Tibial nerve (tissue), 4 donors: ENCODE measurements at places on chromosomes 3 and 15. TPM values are rescaled to one million over a fixed set of nuclear protein-coding genes. Genes with fewer than 3 reads are reported as not detected.

The TIMP4 gene
- total RNA-seq = 124 TPM

The SLC22A13 gene
- total RNA-seq = not detected

The PIGZ gene
- 31.8 TPM for total RNA-seq

The LCMT2 gene
- total RNA-seq = 14.4 TPM

The LMOD3 gene
- total RNA-seq = not detected

The SPINK8 gene
- total RNA-seq = not detected

The RLBP1 gene
- not detected for total RNA-seq

The STRIT1 gene
- not detected for total RNA-seq

The MEGF11 gene
- total RNA-seq = 7.3 TPM

The BLM gene
- 9.6 TPM for total RNA-seq

DNA sequence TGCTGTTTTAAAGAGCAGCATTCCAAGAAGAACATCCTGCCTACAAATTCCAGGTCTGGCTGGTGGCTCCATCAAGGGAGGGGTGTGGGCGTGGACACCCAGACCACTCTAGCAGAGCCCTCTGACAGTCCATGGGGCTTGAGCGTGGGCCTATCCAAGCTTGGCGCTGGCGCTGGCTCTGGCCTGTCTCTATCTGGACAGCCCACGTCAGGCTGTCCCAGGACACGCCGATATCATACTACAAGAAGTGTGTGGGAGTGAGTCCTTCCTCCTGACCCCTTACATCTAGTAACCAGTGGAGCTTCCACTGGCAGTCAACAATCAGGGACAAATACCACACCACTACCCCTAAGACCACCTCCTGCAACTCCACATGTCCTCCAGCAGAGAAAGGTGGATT lies 17.1 kb upstream of the DUSP7 start:
- H3K27ac ChIP-seq = no peak overlapping the region
- no peak for DNase-seq
- H3K4me3 ChIP-seq = no peak overlapping the region
- no peaks in the 10 kb centered on the region for H3K36me3 ChIP-seq

DNA sequence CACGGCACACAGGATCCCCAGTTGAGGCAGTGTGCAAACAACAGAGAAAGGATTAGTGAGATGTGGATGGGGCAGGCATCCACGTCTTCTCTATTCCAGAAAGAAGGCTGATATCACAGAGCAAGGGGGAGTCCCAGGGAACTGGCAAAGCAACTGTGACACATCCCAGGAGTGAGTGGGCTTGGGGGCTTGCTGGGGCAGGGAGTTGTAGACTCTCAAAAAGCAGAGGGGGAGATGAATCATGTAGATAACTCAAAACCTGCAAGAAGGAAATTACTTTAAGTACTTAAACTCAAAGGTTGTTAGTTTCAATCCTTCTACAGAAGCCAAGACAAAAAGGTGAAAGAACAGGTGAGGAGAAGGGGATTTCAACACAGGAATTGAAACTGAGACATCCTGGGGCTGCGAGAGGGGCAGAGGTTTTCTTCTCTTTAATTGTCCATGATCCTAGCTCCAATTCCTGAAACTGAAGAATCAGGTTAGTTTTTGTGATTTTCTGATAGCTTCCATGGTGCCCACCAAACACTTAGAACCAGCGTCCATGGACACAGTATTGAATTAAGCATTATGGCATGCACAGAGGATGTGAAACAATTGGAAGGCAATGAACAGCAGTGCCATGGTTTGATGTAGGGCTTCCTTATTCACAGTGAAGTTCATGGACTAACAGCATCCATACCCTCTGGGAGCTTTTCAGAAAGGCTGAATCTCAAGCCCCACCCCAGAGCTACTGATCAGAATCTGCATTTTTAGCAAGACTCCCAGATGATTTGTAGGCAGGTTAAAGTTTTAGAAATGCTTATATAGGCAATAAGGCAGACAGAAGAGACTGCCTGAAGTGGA lies 52.0 kb downstream of the CCR3 start:
- H3K36me3 ChIP-seq = no peaks in the 10 kb centered on the region
- no peak for DNase-seq
- no peaks in the 10 kb centered on the region for H3K27me3 ChIP-seq
- H3K4me1 ChIP-seq = no peaks in the 10 kb centered on the region
- H3K27ac ChIP-seq = no peak overlapping the region

DNA sequence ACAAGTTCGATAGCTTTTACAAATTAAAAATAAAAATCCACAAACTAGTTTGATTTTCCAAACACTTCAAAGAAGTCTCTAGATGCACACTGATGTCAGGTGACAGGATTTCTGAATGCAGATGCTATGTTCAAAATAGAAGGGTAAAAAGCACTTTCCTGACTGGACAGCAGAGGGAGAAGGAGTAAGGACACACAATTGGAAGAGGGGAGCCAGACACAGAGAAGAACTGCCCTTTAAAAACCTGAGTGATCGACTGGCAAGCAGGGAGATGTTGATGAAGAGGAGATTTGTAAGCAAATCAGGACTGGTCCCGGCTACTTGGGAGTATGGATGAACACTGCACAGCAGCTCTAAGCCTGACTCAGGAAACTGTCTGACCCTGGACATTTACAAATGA lies 612.8 kb downstream of the MAGI1 start:
- no peaks in the 10 kb centered on the region for H3K36me3 ChIP-seq
- H3K4me1 ChIP-seq = no peaks in the 10 kb centered on the region
- DNase-seq = no peak
- H3K27ac ChIP-seq = no peak overlapping the region
- no peaks in the 10 kb centered on the region for H3K27me3 ChIP-seq

GRCh38 chr15:32717426-32718226 lies at the start of gene GREM1:
Gene GREM1, plus strand, starts transcription at chr15:32718004. Its CDS starts 12,687 bp downstream, at chr15:32730691.
- no peak for DNase-seq
- no peaks in the 10 kb centered on the region for H3K36me3 ChIP-seq
- peaks cover 27% of the 10 kb centered on the region for H3K4me1 ChIP-seq
- H3K4me3 ChIP-seq = peak within 1 kb of the TSS; percentile 36
- H3K27ac ChIP-seq = peak within 1 kb of the TSS; percentile 21

DNA sequence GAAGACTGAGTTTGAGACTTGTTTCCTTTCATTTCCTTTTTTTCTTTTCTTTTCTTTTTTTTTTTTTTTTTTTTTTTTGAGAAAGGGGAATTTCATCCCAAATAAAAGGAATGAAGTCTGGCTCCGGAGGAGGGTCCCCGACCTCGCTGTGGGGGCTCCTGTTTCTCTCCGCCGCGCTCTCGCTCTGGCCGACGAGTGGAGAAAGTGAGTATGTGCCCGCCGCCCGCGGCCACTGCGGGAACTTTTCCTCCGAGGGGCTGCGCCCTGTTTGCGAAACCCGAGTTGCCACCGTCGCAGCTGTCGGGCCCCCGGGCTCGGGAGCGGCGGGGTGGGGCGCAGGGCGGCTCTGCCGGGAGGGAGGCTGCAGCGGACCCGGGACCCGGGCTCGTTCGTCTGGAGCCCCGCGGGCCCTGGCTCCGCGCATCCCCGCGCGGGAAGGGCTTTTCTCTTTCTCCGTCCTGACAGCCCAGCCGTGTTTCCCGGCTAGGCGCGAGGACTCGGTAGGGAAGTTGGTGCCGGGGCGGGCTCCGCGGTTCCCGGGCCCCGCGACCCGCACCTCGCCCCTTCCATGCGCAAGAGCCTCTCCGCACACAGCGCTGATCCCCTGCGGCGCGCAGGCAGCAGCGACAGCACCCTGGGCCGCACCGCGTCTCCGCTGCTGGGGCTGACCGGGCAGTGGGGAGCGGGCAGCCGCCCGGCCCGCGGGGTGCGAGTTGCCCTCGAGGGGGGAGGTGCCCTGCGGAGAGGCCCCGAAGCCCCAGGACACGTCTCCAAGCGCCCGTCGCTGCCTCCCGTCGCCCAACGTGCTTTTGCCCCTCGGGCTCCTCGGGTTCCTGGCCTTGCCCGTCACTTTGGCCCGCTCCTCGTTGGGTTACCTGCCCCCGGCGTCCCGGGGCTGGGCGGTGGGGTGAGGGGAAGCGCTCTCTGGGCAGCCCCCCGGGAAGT lies 1.4 kb downstream of the IGF1R start:
- peaks cover 10% of the 10 kb centered on the region for H3K4me1 ChIP-seq
- peak overlapping the region; percentile 80 for H3K4me3 ChIP-seq
- H3K36me3 ChIP-seq = no peaks in the 10 kb centered on the region
- H3K27me3 ChIP-seq = no peaks in the 10 kb centered on the region
- H3K27ac ChIP-seq = peak overlapping the region; percentile 88

DNA sequence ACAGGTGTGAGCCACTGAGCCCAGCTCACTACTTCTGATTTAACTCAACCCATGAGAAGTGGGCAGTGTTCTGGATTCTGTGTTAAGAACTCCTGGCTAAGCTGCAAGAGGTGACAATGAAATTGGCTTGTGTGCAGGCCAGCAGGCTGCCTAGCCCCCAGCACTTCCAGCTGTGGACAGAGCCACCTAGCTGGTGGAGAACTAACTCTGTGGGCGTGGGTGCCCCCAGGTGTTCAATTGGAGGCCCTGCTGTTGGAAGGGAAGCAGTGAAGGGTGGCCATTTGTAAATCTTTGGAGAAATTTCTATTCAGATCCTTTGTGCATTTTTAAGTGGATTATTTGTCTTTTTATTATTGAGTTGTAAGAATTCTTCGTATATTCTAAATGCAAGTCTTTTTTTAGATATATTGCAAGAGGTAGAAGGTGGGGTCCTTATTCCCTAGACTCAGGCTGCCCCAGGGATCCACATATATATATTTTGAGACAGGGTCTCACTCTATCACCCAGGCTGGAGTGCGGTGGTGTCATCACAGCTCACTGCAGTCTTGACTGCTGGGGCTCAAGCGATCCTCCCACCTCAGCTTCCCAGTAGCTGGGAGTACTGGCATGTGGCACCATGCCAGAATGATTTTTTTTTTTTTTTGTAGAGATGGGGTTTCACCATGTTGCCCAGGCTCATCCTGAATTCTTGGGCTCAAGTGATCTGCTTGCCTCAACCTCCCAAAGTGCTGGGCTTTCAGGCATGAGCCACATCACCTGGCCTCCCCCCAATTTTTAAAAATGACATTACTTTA lies 7.2 kb upstream of the SCAMP5 start:
- H3K27me3 ChIP-seq = no peaks in the 10 kb centered on the region
- H3K27ac ChIP-seq = no peak overlapping the region
- H3K4me3 ChIP-seq = no peak overlapping the region
- no peak for DNase-seq

DNA sequence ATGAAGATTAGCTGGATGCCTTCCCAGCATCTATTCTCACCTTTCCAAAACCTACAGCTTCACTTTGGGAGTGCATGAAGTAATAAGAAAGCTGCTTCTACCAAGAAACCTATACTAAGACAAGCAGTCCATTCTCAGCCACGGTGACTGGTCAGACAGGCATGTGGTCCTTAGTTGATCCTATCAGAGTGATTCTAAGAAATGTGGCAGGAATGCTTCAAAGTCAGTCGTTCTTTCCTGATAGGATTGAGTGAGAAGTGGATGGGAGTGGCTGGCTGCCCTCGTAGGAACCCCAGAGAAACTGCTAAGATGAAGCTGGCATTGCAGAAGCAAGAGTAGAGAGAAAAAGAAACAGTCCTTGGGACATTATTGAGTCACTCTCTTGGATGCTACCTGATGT lies 16.6 kb downstream of the FOXB1 start:
- no peaks in the 10 kb centered on the region for H3K36me3 ChIP-seq
- no peak for DNase-seq
- H3K4me1 ChIP-seq = no peaks in the 10 kb centered on the region
- no peak overlapping the region for H3K27ac ChIP-seq

DNA sequence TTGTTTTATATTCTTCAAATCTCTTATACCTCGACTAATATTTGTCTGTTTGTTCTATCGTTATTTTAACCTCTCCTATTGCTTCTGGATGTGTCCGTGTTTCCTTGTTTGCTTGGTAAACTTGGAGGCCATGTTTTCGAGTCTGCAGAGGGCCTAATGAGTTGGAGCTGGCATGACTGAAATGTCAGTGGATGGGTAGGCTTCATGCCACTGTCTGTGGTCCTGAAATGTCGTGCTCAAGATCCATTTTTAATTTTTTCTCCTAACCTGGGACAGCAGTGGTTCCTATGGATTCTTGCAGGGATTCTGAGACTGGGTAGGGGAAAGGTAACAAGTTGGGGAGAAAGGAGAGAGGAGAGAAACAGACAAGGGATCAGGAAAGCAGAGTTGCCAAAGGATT lies 18.8 kb upstream of the GASK1A start:
- H3K27me3 ChIP-seq = no peaks in the 10 kb centered on the region
- H3K4me1 ChIP-seq = peaks cover 3% of the 10 kb centered on the region
- DNase-seq = no peak
- H3K4me3 ChIP-seq = no peak overlapping the region

- no peaks in the 10 kb centered on the region for H3K36me3 ChIP-seq
- H3K27me3 ChIP-seq = no peaks in the 10 kb centered on the region
- peaks cover 16% of the 10 kb centered on the region for H3K4me1 ChIP-seq
- H3K27ac ChIP-seq = no peak overlapping the region
Observed at GRCh38 chr3:129281726-129282125, 3.1 kb downstream of the HMCES start.

- no peak overlapping the region for H3K4me3 ChIP-seq
- H3K27ac ChIP-seq = no peak overlapping the region
- H3K27me3 ChIP-seq = no peaks in the 10 kb centered on the region
Observed at GRCh38 chr15:52124270-52124880, 11.8 kb upstream of the BCL2L10 start.

GRCh38 chr3:63762180-63762579 lies 56.9 kb upstream of the C3orf49 start:
- no peaks in the 10 kb centered on the region for H3K36me3 ChIP-seq
- no peak overlapping the region for H3K27ac ChIP-seq
- H3K4me3 ChIP-seq = no peak overlapping the region
- no peak for DNase-seq

DNA sequence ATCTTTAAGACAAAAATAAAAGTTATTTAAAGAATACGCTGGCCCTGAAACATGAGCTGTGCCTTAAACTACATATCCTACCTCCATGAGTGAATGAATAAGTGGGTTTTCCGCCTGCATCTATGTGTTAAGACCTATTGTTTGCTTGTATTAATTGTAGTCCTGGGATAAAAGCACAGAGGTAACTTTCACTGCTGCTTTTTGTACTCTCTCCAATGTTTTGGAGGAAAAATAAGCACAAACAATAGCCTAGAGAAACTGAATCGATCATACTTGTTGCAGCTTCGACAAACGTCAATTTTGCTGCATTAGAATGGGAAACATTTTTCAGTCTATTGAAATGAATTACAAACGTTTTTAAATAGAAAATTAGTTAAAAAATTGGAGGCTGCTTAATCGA lies 1.3 kb upstream of the CTNNB1 start:
- peak overlapping the region; percentile 95 for H3K27ac ChIP-seq
- no peaks in the 10 kb centered on the region for H3K4me1 ChIP-seq
- no peaks in the 10 kb centered on the region for H3K27me3 ChIP-seq
- no peaks in the 10 kb centered on the region for H3K36me3 ChIP-seq

- H3K27ac ChIP-seq = peak overlapping the region; percentile 58
- no peak for DNase-seq
- no peak overlapping the region for H3K4me3 ChIP-seq
- peaks cover 5% of the 10 kb centered on the region for H3K4me1 ChIP-seq
- H3K27me3 ChIP-seq = no peaks in the 10 kb centered on the region
Observed at GRCh38 chr3:126896067-126896441, 86.9 kb upstream of the PLXNA1 start.

- no peak for DNase-seq
- H3K4me1 ChIP-seq = peaks cover 38% of the 10 kb centered on the region
- no peak overlapping the region for H3K27ac ChIP-seq
- H3K36me3 ChIP-seq = no peaks in the 10 kb centered on the region
- no peak overlapping the region for H3K4me3 ChIP-seq
Observed at GRCh38 chr3:23217872-23218554, 14.9 kb downstream of the UBE2E2 start.
